Peyer's patch (tissue), 4 donors: ENCODE measurements at places on chromosomes 2 and 18. TPM values are rescaled to one million over a fixed set of nuclear protein-coding genes. Genes with fewer than 3 reads are reported as not detected.

GRCh38 chr2:220148471-220149248 lies 521.2 kb downstream of the SLC4A3 start:
- DNase-seq, result no peak

DNA sequence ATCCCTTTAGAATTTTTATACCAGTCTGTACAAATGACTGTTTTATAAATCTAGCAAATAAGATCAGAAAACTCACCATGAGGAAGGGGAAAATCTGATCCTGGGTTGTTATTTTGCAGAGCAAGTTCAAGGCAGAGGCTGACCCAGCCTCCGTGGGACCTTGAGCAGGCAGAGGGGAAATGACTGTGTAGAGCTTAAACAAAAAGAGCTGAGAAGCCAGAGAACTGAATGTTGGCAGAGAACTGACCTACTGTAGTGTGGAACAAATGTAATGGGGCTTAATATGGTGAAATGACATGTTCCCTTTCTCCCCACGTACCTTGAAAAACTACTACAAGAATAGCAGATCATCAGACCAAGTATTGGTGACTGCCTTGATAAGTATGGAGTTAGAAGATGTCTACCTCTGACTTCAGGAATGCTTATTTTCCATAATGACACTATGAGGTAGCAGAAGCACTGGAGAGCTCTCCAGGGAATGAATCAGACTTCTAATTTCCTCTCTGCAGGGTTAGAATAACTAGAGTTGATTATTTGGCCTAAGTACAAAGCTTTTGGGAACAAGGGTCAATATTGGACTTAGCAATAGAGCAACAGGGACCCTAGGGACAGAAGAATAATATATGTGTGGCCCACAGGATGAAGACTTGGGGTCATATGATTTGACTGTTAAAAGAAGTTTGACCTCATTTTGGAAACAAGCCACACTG lies 304.4 kb downstream of the CCDC178 start:
- DNase-seq, result no peak

DNA sequence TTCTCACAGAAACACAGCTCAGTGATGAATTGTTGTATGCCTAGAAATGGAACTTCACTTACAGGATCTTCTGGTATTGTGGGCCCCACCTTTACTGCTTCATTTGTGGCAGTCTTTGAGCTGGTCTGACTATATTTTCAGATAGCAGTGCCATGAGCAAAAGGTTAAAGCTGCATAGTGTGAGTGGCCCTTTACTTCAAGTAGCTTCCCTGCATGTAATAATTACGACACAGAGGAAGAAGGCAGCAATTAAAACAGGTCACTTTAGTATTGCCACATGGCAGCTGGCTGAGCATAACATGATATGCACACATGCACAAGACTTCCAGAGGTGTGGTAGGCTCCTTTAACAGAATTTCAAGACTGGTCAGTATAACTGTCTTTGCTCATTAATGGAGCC lies 426.3 kb upstream of the ZEB2 start:
- DNase-seq, result no peak

DNA sequence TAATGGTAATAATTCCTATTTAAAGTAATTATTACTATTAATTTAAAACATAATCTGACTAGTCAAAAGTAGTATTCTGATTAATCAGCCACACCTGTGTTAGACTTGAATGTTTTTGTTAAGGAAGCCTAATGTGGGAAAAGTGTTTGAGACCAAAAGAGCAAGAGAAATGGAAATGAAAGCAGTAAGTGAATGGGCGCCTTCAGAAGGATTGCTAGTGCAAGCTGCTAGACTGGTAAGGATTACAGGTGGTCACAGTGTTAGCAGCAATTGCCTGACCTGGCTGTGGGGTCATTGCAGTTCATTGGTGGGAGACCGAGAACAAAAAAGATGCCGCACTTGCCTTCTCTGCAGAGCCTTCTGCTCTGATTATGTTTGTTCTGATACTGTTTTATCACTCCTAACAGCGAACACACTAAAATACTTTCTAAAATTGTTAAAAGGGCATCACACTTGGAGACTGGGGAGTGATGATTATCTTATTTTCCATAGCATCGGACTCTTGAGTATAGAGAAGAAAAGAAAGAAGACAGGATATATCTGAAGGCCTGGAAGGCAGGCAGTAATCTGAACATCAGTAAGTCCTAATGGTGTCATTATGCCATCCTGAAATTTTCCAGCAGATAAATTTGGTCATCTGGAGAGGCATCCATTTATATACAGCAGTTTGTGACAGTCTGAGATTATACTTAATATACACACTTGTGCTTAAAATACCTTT lies 5.8 kb downstream of the SOCS6 start:
- DNase-seq, result no peak

DNA sequence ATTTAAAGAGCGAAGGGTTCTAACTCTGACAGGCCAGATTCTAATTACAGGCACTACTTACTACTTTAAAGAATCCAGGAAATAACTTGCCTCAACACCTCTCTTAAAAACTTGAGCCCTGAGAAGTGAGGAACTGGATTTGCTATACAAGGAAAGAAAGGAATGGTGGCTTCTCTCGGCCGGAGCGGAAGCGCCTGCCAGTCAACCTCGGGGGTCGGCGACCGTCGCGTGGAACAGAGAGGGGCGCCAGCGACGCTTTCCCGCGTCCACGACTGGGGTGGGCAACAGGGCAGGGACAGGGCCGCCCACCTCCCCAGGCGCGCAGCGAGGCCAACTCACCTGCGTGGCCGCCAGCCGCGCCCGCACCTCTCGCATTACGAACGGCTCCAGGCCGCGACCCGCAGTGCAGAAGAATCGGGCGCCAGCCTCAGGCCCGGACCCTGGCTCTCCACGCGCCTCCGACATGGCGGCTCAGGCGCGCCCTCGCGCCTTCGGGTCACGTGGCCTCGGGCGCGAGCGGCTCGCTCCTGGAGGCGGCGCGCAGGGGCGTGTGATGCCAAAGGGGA lies at the start of gene THUMPD2:
TSS of gene THUMPD2 (minus strand) at position 484 of the 566 bp plus-strand sequence. CDS start at position 465, 19 bp downstream.
- DNase-seq, result peak; percentile 64

DNA sequence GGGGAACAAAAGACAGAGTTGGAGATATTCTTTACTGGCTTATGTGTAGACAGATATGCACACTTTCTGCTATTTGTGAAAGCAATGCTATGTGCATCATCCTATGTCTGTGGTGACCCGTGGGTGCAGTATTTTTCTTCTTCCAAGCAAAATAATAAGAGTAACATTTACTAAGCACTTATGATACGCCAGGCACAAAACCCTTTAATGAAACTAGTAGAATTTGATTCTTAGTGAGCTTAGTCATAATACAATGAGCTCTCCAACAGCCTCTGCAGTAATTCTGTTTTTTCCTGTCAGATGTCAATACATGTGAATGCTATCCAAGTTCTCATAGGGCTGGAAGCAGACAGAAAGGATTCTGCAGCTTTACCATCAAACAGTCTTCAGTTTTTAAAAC lies 130.6 kb downstream of the RAD51AP2 start:
- DNase-seq, result no peak

FBXO15 gene
- not detected for total RNA-seq

DNA sequence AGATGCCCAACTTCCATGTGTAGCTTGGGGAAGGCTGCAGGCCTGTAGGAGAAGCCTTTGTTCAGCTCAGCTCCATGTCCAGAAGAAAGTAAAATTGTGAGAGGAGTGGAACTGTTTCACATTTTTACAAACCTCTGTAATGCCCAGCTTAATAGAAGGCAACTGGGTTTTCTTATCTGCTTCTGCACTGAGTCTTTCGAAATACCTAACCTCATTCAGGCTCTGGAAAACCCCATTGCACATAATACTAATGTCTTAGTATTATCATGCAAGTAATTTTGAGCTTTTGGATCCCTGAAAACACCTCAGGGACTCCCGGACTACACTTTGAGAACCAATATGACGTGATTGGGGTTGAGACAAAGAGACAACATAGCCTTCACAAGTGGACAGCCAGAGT lies 5.8 kb downstream of the SMIM21 start:
- no peak for DNase-seq

DNA sequence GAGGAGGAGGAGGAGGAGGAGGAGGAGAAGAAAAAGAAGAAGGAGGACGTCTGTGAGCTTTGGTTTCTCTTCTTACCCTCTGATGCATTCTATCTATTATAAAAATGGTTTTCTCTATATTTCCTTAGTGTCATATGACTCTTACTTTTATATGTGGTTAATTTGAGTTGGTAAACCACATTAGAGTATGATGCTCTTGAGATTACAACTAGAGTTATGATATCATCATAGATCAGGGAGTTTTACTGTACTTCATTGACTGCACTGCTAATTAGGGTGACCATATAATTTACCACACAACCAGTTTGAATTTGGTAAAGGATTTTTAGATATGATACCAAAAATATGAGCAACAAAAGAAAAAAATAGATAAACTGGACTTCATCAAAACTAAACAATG lies 166.4 kb downstream of the ZNF385B start:
- no peak for DNase-seq

DNA sequence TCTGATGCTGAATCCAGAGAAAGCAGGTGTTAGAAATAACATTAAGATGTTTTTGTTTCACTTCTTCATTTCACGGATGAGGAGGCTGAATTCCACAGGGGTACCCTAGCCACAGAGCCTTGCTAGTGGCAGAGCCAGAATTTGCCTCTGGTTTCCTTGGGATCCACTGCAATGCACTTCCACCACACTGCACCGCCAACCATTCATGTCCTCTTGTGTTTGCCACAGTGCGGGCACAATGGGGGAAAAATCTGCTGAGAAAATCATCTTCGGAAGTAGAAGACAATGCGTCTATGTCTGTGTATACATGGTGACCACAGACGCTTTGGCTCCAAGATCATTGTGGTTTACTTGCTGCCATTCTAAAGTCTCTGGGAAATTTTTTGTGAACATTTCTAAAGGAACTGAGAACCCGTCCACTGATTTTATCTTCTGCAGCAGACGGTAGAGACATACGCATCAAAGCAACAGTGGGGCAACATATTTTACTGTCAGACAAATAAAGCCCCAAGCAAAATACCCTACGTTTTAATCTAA lies 14.9 kb downstream of the ICOS start:
- no peak for DNase-seq

DNA sequence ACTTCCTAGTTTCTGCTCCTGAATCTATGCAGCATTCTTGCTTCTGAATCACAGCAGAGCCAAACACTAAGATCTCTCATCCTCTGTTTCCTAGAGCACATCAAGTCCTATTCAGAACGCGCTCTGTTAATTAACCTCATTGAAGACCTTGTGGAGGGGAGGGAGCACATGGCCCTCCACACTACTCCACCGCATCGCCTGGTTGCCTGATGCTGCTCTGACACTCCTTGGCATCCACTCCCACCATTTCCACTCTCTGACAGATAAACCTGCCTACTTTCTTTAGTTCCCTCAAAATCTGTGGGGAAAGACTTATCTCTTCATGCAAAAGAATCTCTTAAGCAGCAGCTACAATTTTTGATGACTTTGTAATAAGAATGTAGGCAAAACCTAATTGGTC lies 802.3 kb upstream of the GYPC start:
- no peak for DNase-seq

GRCh38 chr2:152347076-152347475 lies 12.1 kb downstream of the FMNL2 start:
- DNase-seq, result no peak

- no peak for DNase-seq
These were observed 138.6 kb downstream of the ALK start for GRCh38 chr2:29782549-29783458.

AFTPH gene
- 79.0 TPM for total RNA-seq

SLC40A1 gene
- total RNA-seq, result 129 TPM

CCDC148 gene
- not detected for total RNA-seq

- DNase-seq, result no peak
These were observed 31.5 kb downstream of the TMEM37 start for GRCh38 chr2:119463136-119463535.

- no peak for DNase-seq
These were observed 18.3 kb downstream of the LIMS1 start for GRCh38 chr2:108552566-108552965.

DNA sequence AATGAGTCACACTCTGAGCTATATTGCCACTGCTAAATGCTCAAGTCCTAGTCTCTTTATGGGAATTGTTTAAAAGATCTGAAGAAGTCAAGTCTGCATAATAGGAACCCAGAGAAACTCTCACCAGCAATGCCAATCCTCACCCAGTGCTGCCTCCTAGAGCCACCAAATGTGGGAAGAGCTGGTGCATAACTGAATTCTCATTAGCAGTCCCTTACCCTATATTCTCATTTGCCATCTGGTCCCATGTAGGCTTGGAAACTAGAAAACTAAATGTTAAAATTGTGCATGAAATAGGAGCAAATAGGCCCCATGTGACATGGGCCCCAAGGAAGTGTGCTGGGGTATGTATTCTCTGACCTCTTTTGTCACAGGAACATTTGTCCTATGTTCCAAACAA lies 224.4 kb upstream of the SMAD2 start:
- DNase-seq, result no peak

GRCh38 chr2:9665898-9666297 lies 35.1 kb upstream of the YWHAQ start:
- no peak for DNase-seq

DNA sequence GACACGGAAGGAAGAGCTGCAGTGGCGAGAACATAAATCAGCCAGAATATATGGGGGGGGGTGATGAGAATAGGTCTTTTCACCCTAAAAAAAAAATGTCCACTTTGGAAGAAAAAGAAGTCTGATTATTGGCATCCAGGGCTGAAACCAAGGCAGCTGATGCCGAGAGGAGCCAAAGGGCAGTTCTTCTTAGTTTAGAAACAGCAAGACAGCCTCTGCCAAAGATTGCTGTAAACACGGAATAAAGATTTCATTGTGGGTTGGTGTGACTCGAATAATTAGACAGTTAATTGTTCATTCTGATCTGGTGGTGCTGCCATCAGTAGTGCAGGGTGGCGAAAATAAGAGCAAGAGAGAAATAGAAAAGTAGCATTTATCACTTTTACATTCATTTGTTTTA lies 3.5 kb downstream of the CDH20 start:
- no peak for DNase-seq

FBXO36 gene
- not detected for total RNA-seq

DNA sequence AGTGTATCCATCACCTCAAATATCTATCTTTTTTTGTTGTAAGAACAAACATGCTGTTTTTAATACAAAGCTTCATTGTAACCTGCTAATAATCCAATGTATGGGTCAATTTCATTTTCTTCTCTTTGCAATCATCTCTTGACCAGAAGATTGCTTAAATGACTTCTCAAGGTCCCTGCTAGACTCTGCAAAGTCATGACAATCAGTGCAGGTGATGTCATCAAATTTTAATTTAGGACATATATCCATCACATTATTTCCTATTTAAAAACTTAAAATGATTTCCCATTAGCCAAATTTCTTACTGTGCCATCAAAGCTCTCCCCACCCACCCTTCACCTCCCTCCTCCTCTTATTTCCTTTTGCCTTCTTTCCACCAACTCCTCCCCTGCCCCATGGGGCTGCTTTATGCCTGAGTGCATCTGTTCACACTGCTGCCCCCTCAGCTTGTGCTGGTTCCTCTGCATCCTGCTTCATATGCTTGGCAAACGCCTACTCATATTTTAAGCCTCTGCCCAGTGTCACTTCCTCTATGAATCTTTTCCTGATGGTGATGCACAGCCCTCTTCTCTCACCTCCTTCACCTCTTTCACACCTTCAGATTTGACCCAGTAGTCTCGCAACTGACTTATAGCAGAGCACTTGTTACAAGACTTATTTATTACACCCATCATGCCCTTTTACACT lies 20.3 kb downstream of the PLEK start:
- DNase-seq, result peak; percentile 77
